Fibroblast of villous mesenchyme (primary cell): ENCODE measurements at places on chromosomes 1 and 21.

- no peak for DNase-seq
Observed at GRCh38 chr1:36530791-36531190, 48.1 kb upstream of the CSF3R start.

DNA sequence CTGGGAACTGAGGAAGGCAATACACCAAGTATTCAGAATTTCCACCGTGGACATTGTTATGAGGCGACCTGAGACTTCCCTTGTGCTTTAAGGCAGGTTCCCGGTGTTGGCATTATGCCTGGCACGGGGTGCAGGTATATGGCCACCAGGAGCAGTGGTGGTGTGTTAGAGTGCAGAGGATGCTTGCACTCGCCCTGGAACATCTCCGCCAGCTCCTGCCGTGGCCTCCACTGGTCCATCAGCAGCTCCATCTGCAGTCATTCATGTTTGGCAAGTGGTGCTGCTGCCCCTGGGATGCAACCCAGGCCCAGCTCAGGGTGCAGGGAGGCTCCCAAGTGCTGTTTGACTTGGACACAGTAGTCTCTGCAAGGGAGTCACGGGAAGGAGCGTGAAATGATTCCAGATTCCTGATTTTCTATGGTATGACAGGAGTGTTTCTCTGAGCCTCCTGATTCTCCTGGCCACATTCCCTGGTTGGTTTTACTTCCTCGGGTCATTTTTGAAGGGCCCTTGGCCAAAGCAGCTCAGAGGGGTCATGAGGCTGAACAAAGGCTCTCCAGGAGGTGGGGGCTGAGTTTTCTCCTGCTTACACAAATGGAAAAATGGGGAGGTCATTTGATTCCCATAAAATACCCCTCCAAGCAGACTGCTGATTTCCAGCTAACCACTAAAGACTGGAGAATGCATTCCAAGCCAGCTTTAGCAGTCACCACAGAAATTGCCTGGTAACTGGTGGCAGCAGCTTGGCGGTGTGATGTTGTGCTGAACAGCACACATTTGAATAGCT lies 60.4 kb upstream of the PSEN2 start:
- DNase-seq: no peak

GRCh38 chr1:82901561-82901960 lies 1097.4 kb downstream of the TTLL7 start:
- no peak for DNase-seq

DNA sequence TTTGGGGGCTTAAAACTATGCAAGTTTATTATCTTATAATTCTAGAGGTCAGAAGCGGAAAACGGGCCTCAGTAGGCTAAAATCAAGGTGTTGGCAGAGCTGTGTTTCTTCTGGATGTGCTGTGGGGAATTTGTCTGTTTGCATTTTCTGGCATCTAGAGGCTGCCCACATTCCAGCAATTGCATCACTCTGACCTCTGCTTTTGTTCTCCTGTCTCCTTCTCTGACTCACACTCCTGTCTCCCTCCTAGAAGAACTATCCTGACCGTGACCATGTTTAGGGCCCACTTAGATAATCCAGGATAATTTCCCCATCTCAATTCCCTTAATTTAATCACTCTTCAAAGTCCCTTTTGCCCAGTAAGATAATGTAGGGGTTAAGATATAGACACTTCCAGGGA lies 127.4 kb upstream of the DEPDC1 start:
- DNase-seq: no peak

- DNase-seq: no peak
Observed at GRCh38 chr1:222632749-222633148, 14.9 kb downstream of the MIA3 start.

DNA sequence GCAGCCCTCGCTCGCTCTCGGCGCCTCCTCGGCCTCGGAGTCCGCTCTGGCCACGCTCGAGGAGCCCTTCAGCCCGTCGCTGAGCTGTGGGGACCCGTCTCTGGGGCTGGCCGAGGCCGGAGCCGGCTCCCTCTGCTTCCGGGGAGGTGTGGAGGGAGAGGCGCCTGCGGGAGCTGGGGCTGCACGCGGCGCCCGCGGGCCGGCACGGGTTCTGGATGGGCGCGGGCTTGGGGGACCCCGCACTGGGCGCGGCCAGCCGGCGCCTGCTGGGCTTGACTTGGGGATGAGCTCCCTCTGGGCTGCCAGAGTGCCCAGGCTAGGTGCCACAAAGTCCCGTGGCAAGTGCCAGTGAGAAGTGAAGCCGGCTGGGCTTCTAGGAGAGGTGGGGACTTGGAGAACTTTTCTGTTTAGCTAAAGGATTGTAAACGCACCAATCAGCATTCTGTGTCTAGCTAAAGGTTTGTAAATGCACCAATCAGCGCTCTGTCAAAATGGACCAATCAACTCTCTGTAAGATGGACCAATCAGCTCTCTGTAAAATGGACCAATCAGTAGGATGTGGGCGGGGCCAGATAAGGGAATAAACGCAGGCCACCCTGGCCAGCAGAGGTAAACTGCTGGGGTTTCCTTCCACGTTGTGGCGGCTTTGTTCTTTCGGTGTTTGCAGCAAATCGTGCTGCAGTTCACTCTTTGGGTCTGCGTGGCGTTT lies 20.2 kb downstream of the EXOC8 start:
- no peak for DNase-seq

GRCh38 chr1:211198111-211198510 lies 61.1 kb upstream of the RCOR3 start:
- peak; percentile 10 for DNase-seq
